ENCODE measurements at places on chromosomes 1 and 21.

DNA sequence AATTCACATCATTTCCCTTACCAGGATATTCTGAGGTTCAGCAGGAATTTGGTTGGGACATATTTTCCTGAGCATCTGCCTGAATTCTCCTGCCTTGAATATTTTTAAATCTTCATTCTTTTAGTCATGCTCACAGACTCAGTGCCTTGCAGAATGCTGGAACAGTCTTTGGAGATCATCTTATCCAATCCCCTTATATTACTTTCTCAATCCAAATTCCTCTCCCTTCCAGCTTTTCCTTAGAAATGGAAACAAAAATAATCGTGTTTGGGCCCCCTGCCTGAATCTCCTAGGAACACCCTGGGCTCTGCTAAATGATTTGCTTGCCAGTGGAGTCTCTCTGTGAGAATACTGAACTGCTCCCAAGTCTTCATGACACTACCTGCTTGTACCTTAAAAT, 38.4 kb downstream of the LHX8 start:
- no peak for DNase-seq

DNA sequence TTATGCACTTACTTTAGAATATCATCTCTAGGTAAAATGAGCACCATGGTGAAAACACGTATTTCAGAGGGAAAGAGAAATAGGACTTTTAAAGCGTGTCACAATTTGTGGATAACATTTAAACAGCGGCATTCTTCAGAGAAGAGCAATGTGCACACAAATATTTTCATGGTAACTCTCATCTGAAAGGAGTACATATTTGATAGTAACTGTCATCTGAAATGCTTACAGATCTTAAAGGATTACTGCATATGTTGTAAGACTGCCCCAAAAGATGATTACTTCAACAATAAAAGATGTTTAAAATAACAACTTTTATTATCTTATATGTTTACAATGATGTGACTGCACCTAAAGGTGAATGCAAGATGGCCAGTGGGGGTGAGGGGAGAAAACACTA, 408.8 kb downstream of the PLA2G4A start:
- DNase-seq, result no peak

GRCh38 chr1:223609977-223610376, 55.5 kb downstream of the CAPN8 start:
- no peak for DNase-seq

DNA sequence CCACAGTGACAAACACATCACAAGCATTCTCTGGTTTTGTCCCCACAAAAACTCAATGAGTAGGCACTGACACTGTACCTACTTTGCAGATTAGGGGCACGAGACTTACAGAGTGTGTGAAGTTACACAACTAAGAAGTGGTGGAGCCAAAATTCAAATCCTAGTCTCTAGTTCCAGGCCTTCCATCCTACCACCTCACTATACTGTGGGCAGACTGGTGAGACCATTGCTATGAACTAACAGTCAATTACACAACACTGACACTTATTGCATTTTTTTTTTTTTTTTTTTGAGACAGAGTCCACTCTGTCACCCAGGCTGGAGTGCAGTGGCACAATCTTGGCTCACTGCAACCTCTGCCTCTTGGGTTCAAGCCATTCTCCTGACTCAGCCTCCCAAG, 71.4 kb downstream of the KCNN3 start:
- DNase-seq, result no peak

DNA sequence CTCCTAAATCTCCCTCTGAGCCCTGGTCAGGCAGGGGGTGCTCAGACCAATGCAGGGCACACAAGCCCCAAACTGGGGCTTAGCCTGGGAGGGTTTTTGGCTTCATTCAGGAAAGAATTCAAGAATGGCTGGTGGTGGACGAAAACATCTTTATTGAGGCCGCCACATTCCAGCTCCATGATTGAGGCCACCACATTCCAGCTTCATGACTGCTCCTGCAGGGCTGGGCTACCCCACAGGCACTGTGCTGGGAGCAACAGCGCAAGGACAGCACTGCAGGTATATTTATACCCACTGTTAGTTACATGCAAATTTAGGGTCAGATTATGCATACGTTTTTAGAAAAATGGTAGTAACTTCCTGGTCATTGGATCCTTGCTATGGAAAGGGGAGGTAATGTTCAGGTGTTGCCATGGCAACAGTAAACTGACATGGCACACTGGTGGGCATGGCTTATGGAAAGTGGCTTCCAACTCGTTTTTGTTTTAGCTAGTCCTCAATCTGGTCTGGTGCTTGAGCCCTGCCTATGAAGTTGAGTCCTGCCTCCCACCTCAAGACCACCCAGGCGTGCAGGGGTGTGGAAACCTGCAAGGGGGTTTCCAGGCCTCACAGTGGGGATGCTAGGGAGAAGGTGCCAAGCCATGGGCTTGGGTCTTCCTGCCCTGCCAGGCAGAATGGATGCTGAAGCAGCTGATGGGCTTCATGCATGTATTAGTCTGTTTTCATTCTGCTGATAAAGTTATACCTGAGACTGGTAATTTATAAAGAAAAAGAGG, 348.7 kb upstream of the AJAP1 start:
- no peak for DNase-seq

DNA sequence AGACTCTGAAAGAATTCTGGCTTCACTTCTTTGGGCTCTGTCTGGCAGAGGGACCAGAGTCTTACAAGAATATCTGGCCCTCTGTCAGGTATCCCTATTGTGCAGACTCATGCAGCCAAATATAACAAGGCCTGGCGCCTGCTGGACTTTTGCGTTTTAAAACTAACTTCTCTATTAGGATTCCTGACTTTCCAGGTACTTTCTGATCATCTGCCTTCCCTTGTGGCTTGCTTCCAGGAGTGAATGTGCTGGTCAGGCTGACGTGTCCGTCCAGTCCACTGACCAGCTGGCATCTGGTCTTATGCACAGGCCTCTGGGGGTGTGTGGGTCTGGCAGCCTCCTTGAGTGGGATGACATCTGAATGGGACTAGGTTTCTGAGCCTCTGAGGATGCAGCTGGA, 8.6 kb upstream of the RAB29 start:
- no peak for DNase-seq

DNA sequence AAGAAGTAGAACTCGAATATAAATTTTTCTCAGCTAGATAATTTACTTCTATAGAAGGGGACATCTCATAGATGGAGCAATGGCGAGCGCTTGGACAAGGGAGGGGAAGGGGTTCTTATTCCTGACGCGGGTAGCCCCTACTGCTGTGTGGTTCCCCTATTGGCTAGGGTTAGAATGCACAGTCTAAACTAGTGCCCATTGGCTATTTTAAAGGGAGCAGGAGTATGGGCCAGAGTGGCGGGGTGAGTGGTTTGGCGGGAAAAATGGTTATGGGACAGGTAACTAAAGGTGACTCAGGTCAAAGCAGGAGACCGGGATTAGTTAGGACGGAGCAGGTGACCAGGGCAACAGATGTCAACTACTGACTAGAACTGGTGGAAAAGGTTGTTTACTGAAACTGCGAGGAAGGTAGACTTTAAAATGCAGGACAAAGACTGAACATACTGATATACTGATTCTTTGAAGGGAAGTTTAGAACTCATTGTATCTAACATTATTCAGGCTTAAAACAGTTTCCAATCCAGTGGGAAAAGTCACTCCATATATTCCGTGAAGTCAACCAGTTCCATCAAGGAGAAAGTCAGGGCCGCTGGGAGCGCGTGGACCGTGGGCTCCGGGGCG, 940 bp upstream of the ATAD3A start:
- DNase-seq, result peak; percentile 52

- no peak for DNase-seq
Measured at GRCh38 chr1:41580520-41581172, 96.2 kb upstream of the EDN2 start.

DNA sequence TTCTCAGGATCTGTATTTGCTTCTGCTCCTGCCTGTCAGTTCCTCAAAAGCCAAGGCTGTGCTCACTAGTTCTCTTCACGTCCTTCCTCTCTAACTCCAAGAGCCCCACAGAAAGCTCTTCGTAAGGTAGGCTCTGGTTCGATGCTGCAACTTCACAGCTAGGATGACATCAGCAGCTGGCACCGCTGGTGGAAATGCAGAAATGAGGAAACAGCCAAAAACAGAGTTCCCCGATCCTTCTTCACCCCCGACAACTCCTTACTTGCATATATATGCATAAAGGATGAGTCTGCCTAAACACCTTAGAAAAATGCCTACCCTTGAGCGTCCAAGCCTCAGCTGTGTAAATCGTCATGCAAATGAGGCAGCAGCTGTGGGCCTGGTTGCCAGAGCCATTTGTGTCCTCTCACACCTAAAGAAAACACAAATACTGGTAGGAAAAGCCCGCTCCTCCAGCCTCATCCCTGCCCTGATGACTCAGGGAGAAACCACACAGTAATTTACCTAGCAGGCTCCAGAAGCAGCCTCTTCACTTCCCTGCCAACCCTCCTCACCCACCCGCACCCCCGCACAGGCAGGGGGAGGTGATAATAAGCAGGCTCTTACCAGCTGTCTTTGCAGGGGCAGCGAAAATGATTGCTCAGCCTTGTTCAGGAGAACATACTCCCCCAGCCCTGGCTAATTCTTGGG, 28.2 kb downstream of the BATF3 start:
- DNase-seq, result peak; percentile 40

- DNase-seq, result peak; percentile 51
Measured at GRCh38 chr1:168234846-168235547, 9.2 kb downstream of the SFT2D2 start.

- DNase-seq, result no peak
Measured at GRCh38 chr1:159781992-159782391, 1.2 kb downstream of the DUSP23 start.

- DNase-seq, result peak; percentile 47
Measured at GRCh38 chr1:11499601-11500331, 20.8 kb downstream of the DISP3 start.

DNA sequence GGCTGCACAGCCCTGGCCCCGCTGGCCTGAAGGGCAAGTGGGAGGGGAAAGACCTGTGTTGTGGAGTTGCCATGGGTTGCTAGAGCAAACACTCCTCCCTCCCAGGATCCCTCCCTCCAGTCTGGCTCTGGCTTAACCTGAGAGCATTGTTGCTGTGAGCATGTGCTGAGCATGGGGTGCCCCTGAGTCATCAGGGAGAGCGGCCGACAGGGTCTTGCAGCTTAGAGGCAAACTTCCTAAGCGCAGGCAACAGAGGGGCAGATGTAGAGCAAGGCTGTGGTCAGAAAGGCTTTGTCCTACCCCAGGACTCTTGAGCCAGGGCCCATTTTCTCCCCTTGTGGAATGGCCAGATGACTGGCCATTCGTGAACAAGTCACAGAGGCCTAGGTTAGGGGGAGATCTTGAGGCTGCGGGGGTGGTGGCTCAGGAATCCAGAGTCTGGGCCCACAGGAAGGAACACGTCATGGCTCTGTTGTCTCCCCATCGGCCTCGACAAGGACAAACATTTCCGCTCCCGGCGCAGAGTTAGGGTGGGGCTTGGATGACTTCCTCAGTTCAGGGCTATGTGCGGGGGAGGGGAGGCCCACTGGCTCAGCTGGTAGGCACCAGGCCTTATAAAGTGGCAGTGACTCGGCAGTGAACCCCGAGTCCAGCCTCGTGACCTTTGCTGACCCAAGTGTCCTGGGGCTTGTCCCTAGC, 362 bp upstream of the DYNLT4 start:
- peak; percentile 60 for DNase-seq

- DNase-seq, result no peak
Measured at GRCh38 chr1:226708342-226708780, 30.7 kb downstream of the ITPKB start.

GRCh38 chr1:76314730-76315129, 240.2 kb downstream of the ST6GALNAC3 start:
- no peak for DNase-seq

GRCh38 chr1:47779613-47780012, 217.6 kb downstream of the TRABD2B start:
- no peak for DNase-seq

DNA sequence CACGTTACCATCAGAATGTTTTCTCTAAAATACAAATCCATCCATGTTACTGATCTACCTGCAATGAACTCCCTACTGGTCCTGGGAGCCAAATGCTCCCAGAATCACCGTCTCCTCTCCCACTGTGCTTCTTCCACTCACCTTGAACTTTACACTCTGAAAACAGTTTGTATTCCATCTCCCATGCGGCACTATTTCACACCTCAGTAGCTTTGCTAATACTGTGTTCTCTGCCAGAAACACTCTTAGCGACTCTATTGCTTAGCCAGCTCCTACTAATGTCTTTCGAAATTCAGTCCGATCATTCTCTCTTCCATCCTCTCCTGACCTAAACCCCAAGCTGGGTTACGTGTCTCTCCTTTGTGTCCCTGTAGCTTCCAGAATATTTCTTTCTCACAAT, 284.4 kb upstream of the DUSP10 start:
- no peak for DNase-seq

- no peak for DNase-seq
Measured at GRCh38 chr1:184366997-184367396, 19.8 kb upstream of the C1orf21 start.

DNA sequence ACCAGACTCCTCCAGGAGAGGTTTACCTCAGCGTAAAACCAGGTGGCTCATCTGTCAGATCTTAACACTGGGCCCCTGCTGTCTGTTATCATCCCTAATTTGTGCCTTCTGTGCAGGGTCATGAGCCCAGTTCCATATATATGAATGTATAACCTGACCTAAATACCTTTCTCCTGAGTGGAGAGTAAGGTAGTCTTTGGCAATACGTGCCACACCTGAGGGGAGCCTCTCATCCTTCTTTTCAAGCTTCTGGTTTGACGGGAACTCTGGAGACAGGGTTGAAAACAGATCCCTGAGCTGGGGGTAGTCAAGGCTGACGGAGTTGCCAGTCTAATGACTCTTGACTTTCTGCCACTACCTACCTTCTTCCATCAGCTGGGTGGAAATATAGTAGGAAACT, 4.1 kb downstream of the SFT2D2 start:
- DNase-seq, result no peak

- no peak for DNase-seq
Measured at GRCh38 chr1:112788561-112788960, 73.4 kb upstream of the PPM1J start.

- DNase-seq, result no peak
Measured at GRCh38 chr1:203199816-203200571, 13.5 kb upstream of the CHI3L1 start.

DNA sequence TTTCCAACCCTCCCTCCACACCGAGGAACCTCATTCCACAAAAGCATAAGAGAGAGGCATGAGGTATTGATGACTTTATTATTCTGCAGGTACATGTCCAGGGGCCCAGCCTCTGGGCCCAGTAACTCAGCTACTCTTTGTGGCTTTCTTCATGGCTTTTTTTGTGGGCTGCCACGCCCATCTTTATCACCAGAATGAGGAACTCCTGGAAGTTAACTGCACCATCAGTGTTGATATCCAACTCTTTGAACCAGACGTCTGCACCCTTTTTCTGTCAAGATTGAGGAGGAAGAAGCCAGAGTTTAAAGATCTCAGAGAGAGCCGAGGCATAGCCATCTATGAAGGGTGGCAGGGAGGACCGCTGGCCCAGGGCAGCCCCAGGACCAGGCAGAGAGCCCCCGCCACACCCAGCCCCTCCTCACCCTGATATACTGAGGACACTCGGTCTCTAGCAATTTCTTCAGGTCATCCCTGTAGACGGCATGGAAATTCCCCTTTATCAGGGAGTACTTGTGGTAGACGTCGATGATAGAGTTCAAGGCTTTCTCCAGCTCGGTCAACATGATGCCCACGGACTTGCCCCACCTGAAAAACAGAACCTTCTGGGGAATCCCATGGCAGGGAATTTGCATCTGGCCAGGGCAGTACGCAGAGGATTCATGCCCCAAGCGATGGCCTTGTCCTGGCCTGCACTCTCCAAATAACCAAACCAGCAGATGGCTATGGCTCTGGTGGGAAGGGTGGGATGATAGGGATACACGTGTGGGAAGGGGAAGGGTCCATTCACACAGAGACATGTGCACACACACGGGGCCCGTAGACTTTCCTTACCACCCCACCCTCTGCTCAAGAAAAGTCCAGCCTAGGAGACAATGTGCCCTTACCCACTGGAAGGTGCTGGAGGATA, 647 bp downstream of the S100A8 start:
- no peak for DNase-seq
